ENCODE measurements at places on chromosomes 16 and 17.

GRCh38 chr16:31072540-31073141 is 1.4 kb downstream of the ZNF668 start:
- no peak for DNase-seq

DNA sequence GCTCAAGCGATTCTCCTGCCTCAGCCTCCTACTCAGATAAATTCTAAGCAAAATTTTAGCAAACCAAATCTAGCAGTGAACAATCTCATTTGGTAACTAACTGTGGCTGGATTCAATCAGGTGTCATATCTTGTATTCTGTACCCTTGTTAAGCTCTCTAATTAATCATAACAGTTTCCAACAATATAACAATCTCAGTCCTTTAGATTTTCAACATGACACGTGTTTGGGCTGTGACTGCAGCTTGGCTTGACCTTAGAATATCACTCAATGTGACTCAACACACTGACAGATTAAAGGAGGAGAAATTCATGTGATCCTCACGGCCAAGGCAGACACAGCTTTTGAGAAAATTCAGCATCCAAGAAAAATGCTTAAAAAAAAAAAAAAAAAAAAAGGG is 133.6 kb downstream of the BANP start:
- no peak for DNase-seq

- no peak for DNase-seq
These were observed 10.2 kb downstream of the LASP1 start for GRCh38 chr17:38879878-38880665.

GRCh38 chr16:6548507-6548906 is 784.1 kb upstream of the RBFOX1 start:
- DNase-seq: no peak

- DNase-seq: no peak
These were observed 9.2 kb downstream of the CACNG1 start for GRCh38 chr17:67053438-67054000.

GRCh38 chr16:5427571-5427970 is 330.0 kb upstream of the EEF2KMT start:
- no peak for DNase-seq
